Muscle of leg (tissue), 16 donors: ENCODE measurements at places on chromosomes 4 and X. TPM values are rescaled to one million over a fixed set of nuclear protein-coding genes. Genes with fewer than 3 reads are reported as not detected.

GABRE gene
- total RNA-seq: 38.8 TPM

MAGEA9 gene
- total RNA-seq: not detected

AFF2 gene
- total RNA-seq: 6.1 TPM

GPR50 gene
- not detected for total RNA-seq

FAT1 gene
- total RNA-seq: 139 TPM

GPRIN3 gene
- 4.3 TPM for total RNA-seq

RPS6KA6 gene
- total RNA-seq: 4.0 TPM

CDKL5 gene
- total RNA-seq: 6.1 TPM

CLGN gene
- total RNA-seq: 1.6 TPM

GABRG1 gene
- total RNA-seq: 0.04 TPM

ITGB1BP2 gene
- total RNA-seq: 140 TPM

GYPB gene
- 5.3 TPM for total RNA-seq

TMSB15A gene
- 16.0 TPM for total RNA-seq

HAND2 gene
- total RNA-seq: 1.7 TPM

GRCh38 chr4:54315561-54316538, 86.8 kb downstream of the PDGFRA start:
- DNase-seq: peak; percentile 63
- H3K27me3 ChIP-seq: peaks cover under 1% of the 10 kb centered on the region
- H3K4me1 ChIP-seq: no peaks in the 10 kb centered on the region

GRCh38 chrX:139093201-139093600, 381.7 kb upstream of the FGF13 start:
- no peaks in the 10 kb centered on the region for H3K36me3 ChIP-seq
- no peak overlapping the region for H3K27ac ChIP-seq
- H3K27me3 ChIP-seq: peaks cover 5% of the 10 kb centered on the region
- no peak overlapping the region for H3K4me3 ChIP-seq
- H3K4me1 ChIP-seq: no peaks in the 10 kb centered on the region

DNA sequence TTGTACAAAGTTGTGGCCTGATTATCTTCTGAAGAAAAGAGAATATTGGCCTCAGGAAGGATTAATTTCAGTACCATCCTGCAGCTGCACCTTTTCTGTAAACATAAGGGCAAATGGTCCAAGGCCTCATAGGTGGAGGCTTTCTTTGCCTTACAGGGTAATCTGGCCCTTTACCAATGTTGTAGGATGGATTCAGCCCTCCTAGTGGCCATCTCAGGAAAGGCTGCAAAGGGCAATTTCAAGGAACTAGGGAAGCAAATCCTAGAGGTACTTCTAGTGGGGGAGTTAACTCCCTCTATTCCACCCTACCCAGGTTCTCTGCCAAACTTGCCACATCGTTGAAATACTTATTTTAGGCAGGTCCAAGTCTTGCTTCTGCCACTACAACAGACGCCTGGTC, 57.6 kb downstream of the UGT2B11 start:
- no peak overlapping the region for H3K27ac ChIP-seq
- no peak overlapping the region for H3K4me3 ChIP-seq
- no peaks in the 10 kb centered on the region for H3K36me3 ChIP-seq
- no peak for DNase-seq

DNA sequence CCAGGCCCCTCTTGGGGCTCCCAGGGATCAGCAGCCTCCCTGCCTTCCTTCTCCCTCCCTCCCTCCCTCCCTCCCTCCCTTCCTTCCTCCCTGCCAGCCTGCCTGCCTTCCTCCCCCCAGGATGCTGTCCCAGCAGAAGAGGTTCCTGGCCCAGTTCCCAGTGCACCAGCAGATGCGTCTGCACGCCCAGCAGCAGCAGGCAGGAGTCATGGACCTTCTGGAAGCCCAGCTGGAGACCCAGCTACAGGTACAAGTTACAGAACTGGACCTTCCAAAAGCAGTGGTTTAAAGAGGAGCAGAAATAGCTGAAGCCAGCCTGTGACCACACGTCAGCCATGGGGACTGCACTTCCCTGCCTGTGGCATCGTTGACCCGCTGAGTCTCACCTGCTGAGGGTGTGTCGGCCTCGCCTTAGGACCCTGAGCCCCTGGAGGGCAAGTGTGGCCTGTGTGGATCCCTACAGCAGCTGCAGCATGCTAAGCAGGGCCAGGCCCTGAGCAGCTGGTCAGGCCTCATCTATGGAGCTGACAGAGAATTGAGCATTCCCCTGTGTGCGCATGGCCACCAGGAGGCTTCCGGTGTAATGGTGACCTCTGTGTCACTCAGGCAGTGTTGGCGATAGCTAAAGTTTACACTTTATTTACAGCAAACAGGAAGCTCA, 84.7 kb downstream of the CRMP1 start:
- peaks cover 85% of the 10 kb centered on the region for H3K36me3 ChIP-seq
- H3K4me1 ChIP-seq: no peaks in the 10 kb centered on the region
- DNase-seq: no peak
- H3K27ac ChIP-seq: no peak overlapping the region
- no peak overlapping the region for H3K4me3 ChIP-seq
- H3K27me3 ChIP-seq: no peaks in the 10 kb centered on the region

- no peak overlapping the region for H3K4me3 ChIP-seq
- H3K27ac ChIP-seq: peak overlapping the region; percentile 20
- H3K4me1 ChIP-seq: peaks cover 13% of the 10 kb centered on the region
- DNase-seq: peak; percentile 21
Observed at GRCh38 chrX:38880296-38880854, 79.1 kb downstream of the MID1IP1 start.

DNA sequence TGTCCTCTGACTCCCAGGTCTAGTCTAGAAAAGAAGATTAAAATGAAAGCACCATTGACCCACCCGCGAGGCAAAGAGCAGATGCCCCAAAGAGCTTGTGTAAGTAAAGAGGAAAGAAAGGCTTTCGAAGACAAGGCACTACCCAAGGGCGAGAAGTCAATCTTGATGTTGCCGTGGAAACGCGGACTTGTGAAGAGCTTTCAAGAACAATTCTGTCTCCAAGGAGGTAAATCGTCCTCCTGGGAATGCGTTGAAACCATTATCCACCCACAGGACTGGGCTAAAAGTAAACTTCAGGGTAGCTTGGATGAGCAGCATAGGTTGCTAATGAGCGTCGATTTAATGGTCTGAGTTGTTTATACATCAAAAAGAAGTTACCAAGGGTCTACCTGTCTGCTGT, 189.3 kb downstream of the DHRSX start:
- no peaks in the 10 kb centered on the region for H3K36me3 ChIP-seq
- H3K27me3 ChIP-seq: no peaks in the 10 kb centered on the region
- H3K4me1 ChIP-seq: no peaks in the 10 kb centered on the region
- H3K27ac ChIP-seq: no peak overlapping the region

- H3K4me3 ChIP-seq: no peak overlapping the region
- peaks cover 88% of the 10 kb centered on the region for H3K4me1 ChIP-seq
- peaks cover 4% of the 10 kb centered on the region for H3K27me3 ChIP-seq
- H3K36me3 ChIP-seq: peaks cover 18% of the 10 kb centered on the region
- DNase-seq: peak; percentile 82
Observed at GRCh38 chr4:683982-684622, 4.8 kb downstream of the SLC49A3 start.

DNA sequence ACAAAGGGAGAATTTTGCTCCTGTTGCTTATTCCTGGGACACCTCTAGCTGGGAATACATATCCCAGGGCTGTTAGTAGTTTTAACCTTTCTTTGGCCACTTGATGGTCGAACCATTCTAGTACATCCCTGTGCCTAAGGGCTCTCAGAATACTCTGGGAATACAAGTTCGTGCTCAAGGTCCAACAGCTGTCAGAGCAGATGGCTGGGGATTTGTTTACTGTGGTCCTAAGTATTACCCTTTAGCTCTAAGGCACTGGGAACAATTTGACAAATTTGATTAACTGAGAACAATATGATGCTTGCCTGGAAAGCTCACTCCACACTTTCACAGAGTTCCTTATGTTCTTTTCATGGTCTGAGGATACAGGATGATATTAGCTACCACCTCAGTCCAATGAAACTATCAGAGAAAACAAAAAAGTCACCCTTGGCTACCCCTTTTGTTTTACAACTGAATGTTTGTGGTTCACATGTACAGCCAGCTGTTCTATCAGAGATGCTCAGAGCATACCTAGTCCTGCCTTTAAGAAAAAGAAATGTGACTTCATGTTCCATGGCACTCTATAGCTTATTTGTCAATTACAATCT, 47.4 kb upstream of the PHOX2B start:
- H3K27me3 ChIP-seq: peaks cover 4% of the 10 kb centered on the region
- no peak overlapping the region for H3K27ac ChIP-seq
- no peaks in the 10 kb centered on the region for H3K36me3 ChIP-seq
- peak; percentile 8 for DNase-seq
- H3K4me3 ChIP-seq: no peak overlapping the region

- no peak overlapping the region for H3K4me3 ChIP-seq
- no peak overlapping the region for H3K27ac ChIP-seq
- no peaks in the 10 kb centered on the region for H3K36me3 ChIP-seq
- H3K27me3 ChIP-seq: no peaks in the 10 kb centered on the region
Observed at GRCh38 chr4:176981074-176981473, 188.4 kb upstream of the VEGFC start.

DNA sequence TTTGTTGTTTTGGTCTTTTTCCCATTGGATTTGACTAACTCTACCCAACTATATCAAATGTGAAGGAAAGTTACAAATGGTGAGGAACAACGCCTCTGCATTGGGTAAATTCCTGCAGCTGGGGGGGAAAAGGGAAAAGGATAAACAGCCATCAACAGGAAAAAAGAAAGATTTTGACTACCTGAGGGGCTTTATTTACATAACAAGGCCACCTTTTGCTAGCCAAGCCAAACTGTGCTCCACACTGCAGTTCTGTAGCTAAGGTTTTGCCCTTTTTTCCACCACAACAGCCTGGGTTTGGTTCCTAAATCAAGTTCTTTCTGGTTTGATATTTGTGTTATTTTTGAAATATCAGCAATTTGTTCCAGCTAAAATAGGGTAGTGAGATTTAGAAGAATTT, 40.8 kb downstream of the RHOXF2B start:
- no peaks in the 10 kb centered on the region for H3K27me3 ChIP-seq
- no peak overlapping the region for H3K27ac ChIP-seq
- DNase-seq: no peak
- no peaks in the 10 kb centered on the region for H3K4me1 ChIP-seq
- H3K36me3 ChIP-seq: no peaks in the 10 kb centered on the region

- H3K4me3 ChIP-seq: no peak overlapping the region
- no peaks in the 10 kb centered on the region for H3K27me3 ChIP-seq
- no peak overlapping the region for H3K27ac ChIP-seq
Observed at GRCh38 chr4:2832309-2832980, 11.2 kb upstream of the ADD1 start.

GRCh38 chr4:110119337-110119736, 79.1 kb downstream of the ELOVL6 start:
- H3K4me1 ChIP-seq: no peaks in the 10 kb centered on the region
- no peak overlapping the region for H3K4me3 ChIP-seq
- DNase-seq: no peak
- no peaks in the 10 kb centered on the region for H3K27me3 ChIP-seq
- no peaks in the 10 kb centered on the region for H3K36me3 ChIP-seq

GRCh38 chr4:1060121-1060520, 48.7 kb downstream of the FGFRL1 start:
- peaks cover 21% of the 10 kb centered on the region for H3K4me1 ChIP-seq
- H3K27me3 ChIP-seq: peaks cover 38% of the 10 kb centered on the region
- no peak overlapping the region for H3K4me3 ChIP-seq
- no peaks in the 10 kb centered on the region for H3K36me3 ChIP-seq
- no peak overlapping the region for H3K27ac ChIP-seq

- DNase-seq: no peak
- H3K4me1 ChIP-seq: peaks cover 7% of the 10 kb centered on the region
- no peak overlapping the region for H3K4me3 ChIP-seq
- H3K36me3 ChIP-seq: no peaks in the 10 kb centered on the region
- no peak overlapping the region for H3K27ac ChIP-seq
- H3K27me3 ChIP-seq: no peaks in the 10 kb centered on the region
Observed at GRCh38 chr4:26749867-26750266, 110.8 kb upstream of the STIM2 start.

- H3K36me3 ChIP-seq: no peaks in the 10 kb centered on the region
- no peak overlapping the region for H3K4me3 ChIP-seq
- no peak overlapping the region for H3K27ac ChIP-seq
- H3K4me1 ChIP-seq: no peaks in the 10 kb centered on the region
- no peak for DNase-seq
Observed at GRCh38 chr4:96558466-96558865, 718.6 kb downstream of the PDHA2 start.

DNA sequence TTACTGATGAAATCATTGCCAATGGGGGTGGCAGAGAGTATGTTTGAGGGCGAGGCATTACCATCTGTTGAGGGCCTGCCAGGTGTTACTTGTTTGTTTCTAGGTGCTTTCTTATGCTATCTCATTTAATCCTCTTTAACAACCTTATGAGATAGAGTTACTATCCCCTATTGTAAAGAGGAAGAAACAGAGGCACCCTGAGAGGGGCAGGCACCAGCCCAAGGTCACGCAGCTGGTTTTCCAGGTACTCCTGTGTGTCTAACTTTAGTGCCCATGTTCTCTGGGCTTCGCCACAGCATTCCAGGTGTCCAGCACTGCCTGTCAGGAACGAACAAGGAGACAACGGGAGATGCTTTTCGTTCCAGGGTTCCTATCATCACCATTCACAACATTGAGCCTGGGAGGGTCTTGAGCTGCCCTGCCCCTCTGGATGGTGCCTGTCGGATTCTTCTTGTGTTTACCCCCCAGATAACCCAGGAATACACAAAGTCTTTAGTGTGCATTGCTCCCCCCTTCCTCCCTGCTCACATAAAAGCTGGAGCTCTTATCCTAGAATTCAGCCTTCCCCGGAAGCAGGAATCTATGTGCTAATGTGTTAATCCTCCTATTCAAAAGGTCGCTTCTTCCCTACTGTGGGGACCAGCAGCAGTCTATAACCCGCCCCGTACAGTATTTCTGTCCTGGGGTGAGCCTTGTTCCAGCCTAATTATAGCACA, 24.9 kb upstream of the GPC4 start:
- no peaks in the 10 kb centered on the region for H3K4me1 ChIP-seq
- no peak overlapping the region for H3K27ac ChIP-seq
- H3K27me3 ChIP-seq: peaks cover 46% of the 10 kb centered on the region
- H3K4me3 ChIP-seq: no peak overlapping the region
- no peak for DNase-seq

DNA sequence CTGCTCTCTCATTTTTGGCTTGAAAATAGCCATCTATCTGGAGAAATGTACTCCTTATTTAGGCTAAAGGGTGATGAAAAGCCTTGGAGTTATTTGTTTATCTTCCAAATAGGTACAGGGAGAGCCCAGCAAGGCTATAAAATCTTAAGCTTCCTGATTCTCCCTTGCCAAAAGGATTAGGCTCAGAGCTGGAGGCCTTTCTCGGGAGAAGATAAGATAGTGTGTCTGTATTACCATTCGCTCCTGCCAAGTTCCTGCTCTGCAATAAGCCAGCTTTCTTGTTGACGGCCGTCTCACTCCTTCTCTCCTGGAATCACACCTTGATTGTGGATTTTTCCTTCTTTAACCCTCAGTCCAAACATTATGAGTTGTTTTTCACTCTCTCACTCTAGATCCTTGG, 171.8 kb upstream of the TTC29 start:
- H3K27ac ChIP-seq: no peak overlapping the region
- H3K36me3 ChIP-seq: no peaks in the 10 kb centered on the region
- H3K27me3 ChIP-seq: no peaks in the 10 kb centered on the region
- no peaks in the 10 kb centered on the region for H3K4me1 ChIP-seq

GRCh38 chrX:124211312-124211942, 121.0 kb upstream of the TEX13D start:
- peaks cover 2% of the 10 kb centered on the region for H3K4me1 ChIP-seq
- no peaks in the 10 kb centered on the region for H3K36me3 ChIP-seq
- peak; percentile 50 for DNase-seq
- no peaks in the 10 kb centered on the region for H3K27me3 ChIP-seq
- no peak overlapping the region for H3K4me3 ChIP-seq

- no peak overlapping the region for H3K4me3 ChIP-seq
- no peaks in the 10 kb centered on the region for H3K4me1 ChIP-seq
- H3K27me3 ChIP-seq: no peaks in the 10 kb centered on the region
- no peak for DNase-seq
Observed at GRCh38 chr4:16838226-16838875, 60.1 kb downstream of the LDB2 start.

GRCh38 chrX:26409636-26410035, 193.7 kb downstream of the MAGEB5 start:
- H3K36me3 ChIP-seq: no peaks in the 10 kb centered on the region
- no peaks in the 10 kb centered on the region for H3K27me3 ChIP-seq
